ENCODE measurements at places on chromosomes 2 and 18.

DNA sequence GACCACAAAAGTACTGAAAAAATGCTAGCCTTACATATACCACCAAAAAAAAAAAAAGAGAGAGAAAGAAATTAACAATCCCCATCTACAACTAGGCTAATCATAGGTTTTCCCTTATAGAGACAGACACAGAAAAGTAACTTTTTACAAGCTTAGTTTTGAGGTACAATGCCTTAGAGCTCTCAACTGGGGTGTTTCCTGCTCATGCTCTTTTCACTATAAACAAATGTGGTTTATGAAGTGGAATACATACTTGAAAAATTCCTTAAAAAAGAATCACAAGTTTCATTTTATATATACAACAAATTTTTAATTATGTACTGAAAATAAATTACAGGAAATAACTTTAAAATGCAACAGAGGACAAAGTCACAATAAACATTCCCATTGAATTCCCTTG, 82.5 kb downstream of the ATL2 start:
- no peak for DNase-seq

DNA sequence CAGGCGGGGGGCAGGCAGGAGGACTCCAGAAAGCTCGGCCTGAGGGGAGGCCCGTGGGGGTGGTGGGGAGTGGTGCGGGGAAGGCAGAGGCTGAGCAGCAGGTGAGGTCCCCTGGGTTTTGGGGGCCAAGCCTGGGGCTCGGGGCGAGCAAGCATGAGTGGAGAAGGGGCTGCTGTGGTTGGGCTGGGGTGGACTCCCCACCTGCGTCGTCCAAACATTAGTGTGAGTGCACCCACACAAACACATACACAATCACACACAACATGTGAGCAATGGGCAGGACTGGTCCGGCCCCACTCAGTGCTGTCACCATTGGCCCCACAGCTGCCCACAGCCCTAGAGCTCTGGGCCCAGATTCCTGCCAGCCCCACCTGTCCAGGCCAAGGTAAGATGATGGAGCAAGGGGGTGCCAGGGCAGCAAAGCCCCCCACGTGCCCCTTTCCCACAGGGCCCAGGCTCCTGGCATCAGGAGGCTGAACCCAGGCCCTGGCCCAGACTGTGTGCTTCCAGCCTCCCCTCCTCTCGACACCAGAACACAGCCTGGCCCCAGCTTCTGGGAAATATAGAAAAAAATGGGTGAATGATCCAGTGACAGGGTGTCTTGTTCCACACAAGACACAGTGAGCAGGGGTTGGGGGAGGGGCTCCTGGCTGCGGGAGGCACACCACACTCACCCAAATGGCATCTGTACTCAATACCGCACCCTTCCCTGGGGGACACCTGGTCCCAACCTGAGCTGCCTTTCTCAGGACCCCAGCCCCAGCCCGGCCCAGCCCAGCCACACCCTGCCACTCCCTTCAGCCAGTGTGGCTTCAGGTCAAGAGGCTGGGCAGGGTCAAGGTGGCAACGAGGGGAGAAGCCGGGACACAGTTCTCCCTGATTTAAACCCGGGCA, 463 bp upstream of the ALPP start:
- no peak for DNase-seq

GRCh38 chr2:191666226-191666625, 11.7 kb upstream of the NABP1 start:
- no peak for DNase-seq

- DNase-seq: no peak
These were observed 93.7 kb downstream of the DYNAP start for GRCh38 chr18:54684784-54685183.

DNA sequence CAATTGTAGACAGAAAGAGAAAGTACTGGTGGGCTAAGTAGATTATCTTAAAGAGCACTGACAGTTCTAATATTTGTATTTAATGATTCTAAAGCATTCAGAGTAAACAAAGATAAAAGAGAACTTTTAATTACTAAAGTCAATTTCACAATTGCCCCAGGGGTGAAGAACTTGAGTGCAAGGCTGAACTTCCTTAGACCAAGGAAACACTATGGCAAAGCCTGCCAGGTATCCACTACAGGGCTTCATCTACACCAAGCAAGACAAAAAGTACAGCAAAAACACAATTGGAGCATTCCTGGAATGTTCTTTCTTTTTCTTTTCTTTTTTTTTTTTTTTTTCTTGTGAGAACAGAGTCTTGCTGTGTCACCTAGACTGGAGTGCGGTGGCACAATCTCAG, 46.9 kb upstream of the NDUFV2 start:
- no peak for DNase-seq

DNA sequence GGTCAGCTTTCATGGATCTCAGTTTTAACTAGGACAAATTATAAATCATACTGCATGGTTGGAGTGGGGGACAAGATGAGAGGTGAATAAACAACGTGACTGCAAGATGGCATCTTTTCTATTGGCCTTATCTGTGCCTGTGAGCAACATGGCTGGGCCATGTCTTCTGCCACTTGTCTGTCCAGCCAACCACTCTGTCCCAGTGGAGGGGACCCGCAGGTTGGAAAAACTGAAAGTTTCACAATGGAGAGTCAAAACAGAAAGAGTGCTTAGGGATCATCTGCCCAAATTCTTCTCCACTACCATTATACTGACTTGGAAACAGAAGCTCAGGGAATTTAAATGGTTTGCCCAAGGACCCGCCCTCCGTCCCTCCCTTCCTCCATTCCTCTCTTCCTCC, 104.1 kb downstream of the ALK start:
- no peak for DNase-seq

DNA sequence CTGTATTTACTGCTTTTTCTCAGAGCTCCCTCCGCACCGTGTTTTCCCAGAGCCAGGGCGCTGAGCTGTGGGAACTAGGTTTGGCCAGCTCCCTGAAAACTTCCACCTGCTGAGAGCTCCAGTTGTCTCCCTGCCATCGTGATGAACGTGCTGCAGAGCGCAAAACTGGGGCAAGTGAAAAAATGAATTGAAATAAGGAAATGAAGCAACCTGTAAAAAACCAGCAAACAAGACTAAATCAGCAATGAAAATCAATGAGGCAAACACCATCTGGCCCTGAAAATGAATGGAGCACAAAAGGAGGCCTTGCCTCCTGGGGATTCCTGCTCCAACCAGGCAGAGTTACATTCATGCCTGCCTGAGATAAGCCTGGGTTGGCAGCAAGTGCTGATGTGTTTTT, 129.9 kb downstream of the MARCHF4 start:
- no peak for DNase-seq

- DNase-seq: no peak
These were observed 13.8 kb upstream of the ZBTB7C start for GRCh38 chr18:48422947-48423378.

All from AG04449 (cell line).